CD4-positive, alpha-beta T cell treated with Interleukin-4 for 1 hour (primary cell): ENCODE measurements at places on chromosomes 3 and 15.

DNA sequence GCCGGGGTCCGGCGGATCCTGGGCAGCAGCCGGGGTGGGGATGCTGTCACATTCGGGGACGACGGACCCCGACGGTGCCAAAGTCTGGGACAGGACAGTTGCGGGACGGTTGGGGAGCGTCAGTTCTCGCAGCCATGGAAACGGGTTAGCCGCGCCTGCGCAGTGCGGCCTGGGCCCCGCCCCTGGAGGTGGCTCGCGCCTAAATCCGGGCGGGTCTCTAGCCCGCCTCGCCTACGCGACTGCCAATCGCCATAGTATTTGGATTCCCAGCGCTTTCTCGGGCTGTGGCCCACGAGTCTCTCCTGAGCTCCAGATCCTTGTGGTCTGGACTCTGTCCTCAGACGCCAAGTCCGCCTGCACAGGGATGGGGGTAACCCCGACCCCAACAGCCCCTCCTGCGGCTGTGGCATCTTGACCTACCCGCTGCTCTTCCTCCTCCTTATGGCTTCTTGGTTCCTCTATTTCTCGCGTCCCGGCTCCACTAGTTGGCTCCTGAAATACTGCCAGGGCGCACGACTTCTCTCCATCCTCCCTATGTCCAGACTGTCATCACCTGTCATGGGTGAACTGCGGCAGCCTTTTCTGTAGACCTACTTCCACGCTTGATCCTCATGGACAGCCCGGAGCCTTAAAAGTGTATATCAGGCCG is at the start of gene ZMYND10:
Gene ZMYND10, minus strand, starts transcription at position 147 of the 649 bp plus-strand sequence. CDS start 153 bp downstream, outside the sequence.
- DNase-seq: peak; percentile 77

- no peak for DNase-seq
Observed at GRCh38 chr15:65292938-65293518, 2.8 kb upstream of the RNU5A-1 start.

DNA sequence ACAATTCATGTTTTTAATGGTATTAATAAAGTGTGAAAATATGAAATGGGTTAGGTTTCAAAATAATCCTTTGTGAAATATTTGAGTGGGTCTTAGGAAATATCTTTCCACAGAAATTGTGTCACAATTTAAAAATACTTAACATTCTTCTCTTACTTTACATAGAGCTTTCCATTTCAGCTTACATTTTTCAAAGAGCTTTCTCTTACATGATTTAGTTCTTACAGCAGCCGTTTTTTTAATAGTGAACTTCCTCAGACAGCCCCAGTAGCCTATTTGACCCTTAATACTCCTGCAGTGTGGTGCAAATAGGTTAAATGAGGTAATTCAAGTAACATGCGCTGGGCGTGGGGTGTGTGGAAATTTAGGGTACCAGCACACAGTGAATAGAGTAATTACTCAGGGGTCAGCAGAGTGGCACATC is 21.8 kb downstream of the P2RY12 start:
- no peak for DNase-seq

DNA sequence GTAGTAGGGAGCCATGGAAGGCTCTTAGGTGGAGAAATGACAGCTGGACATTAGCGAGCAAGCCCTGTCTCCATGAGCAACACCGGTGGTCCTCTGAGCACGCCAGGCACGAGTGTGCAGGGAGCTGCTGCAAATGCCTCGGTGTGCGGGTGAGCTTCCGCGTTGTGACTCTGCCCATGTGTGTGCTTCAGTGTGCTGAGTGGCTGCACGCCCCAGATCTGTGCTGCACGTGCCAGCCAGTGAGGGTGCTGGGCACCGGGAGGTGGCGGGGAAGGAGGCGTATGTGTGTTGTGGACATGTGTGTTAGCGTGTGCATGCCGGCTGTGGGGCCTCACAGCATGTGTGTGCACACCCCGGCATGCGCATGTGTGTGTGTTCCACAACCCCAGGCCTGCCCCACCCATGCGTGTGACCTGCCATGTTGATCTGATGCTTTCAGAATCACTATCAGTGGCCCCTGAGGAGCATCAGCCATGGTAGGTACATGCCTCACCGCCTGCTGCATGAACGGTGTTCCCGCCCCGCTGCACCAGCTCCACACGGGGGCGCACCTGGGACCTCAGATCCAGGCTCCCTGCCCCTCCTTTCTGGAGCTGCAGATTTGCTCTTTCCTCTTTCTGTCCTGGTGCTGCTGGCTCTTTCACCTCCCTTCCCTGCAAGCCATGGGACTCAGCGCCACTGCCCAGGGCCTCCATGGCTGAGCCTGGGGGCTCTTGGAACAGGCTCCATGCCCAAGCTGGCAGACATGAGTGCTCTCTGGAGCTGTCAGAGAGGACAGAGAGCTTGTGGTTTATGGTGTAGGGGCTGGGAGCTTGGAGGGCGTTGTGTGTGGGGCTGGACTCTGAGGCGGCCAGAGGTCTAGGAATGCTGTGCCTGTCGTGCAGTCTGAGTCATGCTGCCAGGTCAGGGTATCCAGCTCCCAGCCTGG is 169.4 kb downstream of the TBC1D2B start:
- peak; percentile 5 for DNase-seq

DNA sequence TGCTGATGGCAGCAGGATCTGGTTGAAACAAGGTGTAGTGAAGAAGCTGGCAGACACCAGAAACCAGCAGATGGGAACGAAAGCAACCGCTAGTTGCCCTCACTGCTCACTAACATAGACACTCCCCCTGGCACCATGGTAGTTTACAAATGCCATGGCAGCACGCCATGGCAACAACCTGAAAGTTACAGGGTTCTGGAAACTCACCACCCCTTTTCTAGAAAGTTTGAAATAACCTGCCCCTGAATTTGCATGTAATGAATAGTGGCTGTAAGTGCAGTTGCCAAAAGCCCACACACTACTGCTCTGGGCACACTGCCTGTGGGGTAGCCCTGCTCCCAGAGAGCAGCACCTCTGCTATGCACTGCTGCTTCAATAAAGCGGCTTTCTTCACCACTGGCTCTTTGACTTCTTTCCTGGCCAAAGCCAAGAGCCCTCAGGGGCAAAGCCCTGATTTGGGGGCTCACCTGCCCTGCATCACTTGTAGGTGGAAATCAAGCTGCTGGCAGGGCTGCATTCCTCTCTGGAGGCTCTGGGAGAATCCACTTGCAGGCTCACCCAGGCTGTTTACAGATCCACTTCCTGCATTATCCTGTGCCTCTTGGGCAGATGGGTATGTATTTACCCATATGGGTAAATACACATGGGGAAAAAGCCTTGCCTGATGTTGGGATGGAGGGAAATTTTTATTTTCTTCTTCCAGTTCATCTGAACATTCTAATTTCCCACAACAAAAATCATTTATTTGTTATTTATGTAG is 2.0 kb upstream of the GP9 start:
- DNase-seq: peak; percentile 15

DNA sequence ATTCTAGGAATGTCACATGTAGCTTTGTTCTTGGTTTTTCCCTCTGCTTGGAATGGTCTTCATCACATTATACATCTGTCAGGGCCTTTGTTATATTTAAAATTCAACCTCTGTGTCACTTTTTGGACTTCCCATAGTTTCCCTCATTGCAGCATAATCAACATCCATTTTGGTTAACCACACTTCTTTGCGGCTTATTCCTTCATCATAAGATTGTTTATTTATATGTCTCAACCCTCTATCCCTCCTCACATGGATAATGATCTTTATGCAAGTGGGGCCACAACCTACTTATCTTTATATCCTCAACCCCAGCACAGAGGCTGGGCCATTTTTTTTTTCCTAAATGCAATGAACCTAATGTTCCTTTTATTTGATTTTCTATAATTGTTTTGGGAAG is 260.0 kb upstream of the THBS1 start:
- DNase-seq: no peak

DNA sequence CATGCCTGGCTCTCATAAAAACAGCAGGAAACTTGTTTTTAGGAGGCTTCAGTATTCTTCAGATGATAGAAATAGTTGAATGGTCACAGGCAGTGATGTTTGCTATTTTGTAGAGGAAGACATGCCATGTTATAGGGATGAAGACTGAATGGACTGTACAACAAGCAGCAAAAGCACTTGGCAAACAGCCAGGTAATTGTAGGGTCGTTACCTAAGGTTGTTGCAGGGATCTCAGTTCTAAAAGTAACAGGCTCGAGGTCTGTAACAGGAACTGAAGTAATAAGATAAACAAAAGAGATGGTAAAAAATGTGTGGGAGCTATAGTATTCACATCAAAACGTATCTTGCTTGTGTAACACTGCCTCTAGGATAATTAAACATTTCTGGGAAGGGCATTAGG is 116.3 kb downstream of the TFG start:
- DNase-seq: no peak

DNA sequence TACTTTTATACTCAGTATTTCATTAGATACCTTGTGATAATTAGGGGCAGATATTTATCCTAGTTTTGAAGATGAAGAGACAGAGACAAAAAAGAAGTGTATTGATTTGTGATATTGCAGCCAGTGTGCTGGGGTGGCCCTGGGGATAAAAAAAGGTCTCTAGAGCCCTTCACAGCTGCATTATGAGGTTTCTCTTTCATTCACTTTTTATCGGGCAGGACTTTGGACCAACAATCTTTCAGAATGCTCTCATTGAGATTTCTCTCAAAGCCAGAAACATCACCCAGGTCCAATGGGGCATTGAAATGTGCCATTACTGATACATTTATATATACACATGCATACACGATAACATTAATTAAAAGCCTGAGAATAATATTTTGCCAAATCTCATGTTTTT is 20.5 kb upstream of the SELENOT start:
- DNase-seq: no peak

DNA sequence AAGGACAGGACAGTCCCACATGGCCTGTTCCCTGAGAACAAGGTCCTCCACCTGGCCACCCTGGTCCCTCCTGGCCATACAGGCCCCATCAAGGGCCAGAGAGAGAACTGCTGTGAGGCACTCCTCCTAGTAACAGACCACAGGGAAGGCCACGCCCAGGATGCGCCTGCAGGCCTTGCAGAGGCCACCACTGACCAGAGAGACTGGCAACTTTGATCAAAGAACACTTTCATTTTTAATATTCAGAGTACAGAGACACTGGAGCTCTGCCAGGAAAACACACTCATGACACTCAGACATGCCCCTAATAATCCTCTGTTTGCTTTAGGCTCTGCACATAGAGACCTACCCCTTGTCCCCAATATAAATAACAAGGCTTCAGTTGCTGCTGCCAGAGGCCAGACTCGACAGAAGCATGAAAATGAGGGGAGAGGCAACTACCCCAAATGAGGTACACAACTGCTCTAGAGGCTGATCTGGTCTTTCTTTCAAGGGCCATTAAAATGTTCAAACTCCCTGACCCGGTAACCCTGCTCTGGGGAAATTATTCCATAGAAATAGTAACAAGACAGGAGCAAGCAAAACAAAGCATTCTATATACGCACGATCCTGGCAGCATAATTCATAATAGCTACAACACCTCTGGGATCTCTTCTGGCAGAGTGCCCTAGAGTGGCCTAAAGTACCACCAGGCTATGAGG is 44.8 kb downstream of the CCDC12 start:
- peak; percentile 32 for DNase-seq

- DNase-seq: no peak
Observed at GRCh38 chr15:80367094-80367493, 37.1 kb upstream of the ARNT2 start.

DNA sequence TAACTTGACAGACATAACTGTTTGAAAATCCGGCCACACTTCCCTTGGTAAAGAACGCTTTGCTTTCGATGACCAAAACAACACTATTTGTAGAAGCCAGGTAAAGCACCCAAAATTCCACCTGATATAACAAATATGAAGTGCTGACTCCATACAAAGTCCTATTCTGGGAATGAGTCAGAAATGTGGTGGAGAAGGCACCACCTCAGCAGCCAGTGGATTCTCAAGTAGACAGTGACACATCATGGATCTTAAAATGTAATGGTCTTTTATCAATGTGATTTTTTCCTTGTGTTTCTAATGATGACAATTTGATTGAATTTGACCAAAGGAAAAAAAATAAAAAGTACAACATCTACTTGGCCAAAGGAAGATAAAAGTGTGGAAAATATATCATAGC is 135.0 kb upstream of the WNT5A start:
- no peak for DNase-seq
